ENCODE measurements at places on chromosomes 6 and 20.

DNA sequence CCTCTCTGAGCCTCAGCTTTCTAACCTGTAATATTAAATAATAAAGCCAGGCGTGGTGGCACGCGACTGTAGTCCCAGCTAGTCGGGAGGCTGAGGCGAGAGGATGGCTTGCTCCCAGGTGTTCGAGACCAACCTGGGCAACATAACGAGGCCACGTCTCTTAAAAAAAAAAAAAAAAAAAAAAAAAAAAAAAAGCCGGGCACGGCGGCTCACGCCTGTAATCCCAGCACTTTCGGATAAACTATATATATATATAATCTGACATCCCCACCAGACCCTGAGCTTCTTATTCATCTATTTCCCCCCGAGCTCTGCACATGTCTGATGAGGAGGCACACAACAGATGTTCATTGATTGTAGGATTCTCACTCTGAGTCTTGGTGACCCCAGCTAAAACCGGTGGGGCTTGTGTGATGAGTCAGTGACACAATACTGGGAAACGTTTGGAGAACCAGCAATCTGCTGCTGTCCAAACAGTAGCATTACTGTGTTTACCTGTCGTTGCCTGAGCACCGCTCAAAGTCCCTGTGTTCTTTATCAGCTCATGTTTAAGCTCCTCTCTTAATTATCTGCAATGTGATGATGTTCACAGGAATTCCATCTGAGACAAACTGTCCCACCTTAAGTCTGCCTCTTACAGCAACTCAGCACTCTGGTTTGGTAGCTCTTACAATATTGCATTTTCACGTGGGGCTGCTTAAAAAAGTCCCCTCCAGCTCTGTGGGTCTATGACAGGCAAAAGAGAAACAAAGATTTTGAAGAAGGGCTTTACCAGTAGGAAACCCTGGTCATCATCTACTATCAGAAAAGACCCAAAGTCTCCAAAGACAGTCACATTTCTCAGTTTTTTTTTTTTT is 1.0 kb upstream of the SPATA2 start:
- DNase-seq, result peak; percentile 83

DNA sequence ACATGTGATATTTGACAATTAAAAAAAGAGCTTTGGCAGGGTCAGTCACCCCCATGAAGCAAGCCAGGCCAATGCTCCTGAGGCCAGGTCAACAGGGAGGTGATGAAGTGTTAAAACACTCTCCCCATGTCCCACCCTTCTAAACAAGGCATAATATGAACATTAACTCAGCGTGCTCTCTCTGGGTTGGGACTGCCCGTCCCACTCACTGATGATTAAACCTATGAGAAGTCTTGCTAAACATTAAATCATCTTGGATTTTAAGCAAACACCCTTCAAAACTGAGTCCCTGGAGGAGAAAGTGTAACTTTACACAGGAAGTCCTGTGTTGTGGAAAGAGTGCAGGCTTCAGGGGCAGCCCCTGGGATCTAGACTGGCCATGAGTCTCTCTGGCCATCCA is 558.5 kb downstream of the CD83 start:
- no peak for DNase-seq

DNA sequence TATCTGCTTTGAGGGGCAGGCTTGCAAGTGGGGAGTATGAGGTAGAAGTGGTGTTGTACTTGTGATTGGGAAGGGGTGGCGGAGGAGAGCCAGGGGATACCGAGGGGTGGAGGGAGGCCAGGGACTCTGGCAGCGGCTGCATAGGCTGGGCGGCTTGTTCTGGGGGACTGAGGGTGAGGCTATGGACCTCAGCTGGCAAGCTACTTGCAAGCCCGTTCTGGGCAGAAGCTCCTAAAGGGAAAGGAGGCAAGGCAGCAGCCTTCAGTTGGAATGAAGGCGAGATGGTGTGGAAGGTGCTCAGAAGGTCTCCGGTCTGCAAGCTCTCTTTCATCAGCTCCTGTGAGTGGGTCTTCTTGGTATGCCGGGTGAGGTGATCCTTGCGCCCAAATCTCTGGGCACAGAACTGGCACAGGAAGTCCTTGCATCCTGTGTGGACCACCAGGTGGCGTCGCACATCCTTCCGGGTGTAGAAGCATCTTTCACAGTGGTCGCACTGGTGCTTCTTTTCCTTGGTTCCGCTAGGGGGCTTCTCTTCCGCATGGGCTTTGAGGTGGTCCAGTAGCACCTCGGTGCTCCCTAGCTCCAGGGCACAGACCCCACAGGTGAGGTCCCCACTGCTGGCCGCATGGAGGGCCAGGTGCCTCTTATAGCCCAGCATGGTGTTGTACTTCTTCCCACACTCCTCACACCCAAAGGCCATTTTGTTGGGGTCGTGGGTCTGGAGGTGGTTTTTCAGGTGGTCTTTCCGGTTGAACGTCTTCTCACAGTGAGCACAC is 66.0 kb downstream of the PLAGL1 start:
- peak; percentile 52 for DNase-seq

DNA sequence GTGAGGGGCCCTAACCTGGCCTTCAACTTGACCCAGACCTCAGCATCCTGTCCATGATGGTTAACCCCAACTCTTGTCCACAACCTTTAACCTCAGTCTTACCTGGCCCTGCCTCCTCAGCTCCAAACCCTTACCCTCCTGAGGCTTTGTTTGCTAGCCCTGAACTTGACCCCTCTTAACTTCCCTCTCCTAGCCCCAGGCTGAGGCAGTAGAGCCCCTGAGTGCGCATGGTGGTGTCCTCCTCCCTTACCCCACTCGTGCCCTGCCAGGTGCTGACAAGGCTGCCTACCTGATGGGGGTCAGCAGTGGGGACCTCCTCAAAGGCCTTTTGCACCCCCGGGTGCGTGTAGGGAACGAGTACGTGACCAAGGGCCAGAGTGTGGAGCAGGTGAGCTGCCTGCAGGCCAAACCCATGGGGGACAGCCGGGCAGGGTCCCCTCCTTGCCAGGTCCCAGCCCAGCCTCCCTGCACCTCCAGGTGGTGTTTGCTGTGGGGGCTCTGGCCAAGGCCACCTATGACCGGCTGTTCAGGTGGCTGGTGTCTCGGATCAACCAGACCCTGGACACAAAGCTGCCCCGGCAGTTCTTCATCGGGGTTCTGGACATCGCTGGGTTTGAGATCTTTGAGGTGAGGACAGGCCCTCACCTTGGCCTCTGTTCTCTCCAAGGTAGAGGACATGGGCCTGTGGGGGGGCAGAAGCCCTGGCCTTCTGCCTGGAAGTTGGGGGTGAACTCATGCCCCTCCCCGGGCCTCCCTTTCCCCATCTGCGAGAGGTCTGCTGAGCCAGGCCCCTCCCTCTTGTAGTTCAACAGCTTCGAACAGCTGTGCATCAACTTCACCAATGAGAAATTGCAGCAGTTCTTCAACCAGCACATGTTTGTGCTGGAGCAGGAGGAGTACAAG is 31.9 kb downstream of the MYH7B start:
- DNase-seq, result no peak

GRCh38 chr6:109396046-109396718 is 13.9 kb upstream of the CD164 start:
- DNase-seq, result no peak

GRCh38 chr6:114588726-114589125 is 245.9 kb upstream of the HS3ST5 start:
- no peak for DNase-seq

DNA sequence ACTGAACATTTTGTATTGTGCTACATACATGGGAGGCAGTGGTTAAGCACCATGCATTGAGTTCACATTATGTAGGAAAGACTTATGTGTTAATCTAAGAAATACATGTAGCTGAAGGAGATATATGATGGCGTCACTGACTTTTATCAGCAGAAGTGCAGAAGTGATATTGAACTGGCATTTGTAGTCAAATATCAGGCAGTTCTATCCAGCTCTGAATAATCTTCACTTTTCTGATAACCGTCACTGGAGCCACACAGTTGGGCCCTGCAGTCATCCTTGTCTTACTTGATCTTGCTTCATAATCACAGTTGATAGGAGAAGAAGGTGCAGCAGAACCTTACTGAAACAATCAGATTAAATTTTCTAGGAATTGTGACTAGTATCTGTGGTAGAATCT is 26.4 kb downstream of the CRISP1 start:
- DNase-seq, result no peak

DNA sequence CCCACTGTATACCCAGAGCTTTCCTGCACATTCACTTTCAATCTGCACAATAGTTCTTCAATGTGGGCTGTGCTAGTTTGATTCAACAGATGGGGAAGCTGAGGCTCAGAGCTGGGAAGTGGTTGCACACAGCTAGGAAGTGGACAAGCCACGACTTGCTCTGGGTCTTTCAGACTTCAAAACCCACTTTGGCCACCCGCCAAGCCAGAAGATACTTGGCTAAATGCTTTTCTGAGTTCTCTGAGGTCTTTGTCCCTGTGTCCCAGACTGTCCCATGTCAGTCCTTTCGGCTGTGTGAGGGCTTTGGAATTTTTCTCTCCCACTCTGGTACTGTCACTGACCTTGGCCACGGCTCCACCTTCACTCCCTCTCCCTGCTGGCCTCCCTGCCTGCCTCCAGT is 10.6 kb downstream of the PDYN start:
- DNase-seq, result no peak

DNA sequence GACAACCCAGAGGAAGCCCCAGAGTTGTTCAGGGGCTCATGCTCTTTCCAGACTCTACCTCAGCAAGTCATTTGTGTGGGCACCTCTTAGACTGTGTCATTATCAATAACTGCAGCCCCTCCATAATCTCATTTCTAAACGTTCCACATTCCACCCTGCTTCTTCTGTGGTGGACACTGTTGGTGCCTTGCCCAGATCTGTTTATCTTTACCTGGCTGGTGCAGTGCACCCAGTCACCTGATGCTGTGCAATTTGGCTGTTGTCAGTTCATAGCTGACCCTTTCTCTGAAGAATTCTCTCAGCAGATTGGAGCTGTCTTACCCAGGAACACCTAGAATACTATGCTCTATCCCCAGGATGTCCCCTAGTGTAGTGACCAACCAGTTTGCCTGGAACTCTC is 80.0 kb downstream of the ATRN start:
- DNase-seq, result no peak

DNA sequence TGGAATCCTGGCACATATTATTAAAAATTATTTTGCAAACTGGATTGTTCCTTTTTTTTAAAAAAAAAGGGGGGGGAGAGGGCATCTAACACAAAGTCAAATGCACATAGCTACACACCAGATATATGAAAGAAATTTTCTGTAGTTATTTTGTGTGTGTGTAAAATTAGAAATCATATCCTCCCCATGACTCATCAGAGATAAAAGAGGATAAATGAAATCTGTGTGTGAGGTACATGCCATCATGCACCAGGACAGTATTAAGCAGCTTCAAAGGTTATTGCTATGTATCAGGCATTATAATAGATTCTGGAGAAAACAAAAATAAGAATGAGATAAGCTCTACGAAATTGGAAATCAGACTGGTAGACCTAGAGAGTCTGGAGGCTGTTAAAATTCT is 5.2 kb downstream of the BTBD9 start:
- DNase-seq, result no peak

DNA sequence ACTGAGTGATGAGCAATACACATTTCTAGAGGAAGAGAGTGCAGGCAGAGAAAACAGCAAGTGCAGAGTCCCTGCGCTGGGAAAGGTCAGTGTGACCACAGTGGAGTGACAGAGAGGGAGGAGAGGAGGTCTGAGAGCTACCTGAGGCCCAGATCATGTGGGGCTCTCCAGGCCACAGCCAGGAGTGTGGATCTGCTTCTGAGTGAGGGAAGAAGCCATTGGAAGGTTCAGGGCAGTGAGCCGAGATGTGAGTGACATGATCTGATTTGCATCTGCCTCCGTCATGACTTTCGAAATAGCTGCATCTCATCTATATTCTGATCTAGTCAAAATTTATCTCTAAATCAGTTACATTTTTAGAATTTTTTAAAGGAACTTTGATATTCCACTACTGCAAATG is 367.1 kb downstream of the PREX1 start:
- DNase-seq, result no peak

- no peak for DNase-seq
Measured at GRCh38 chr6:6392214-6393068, 72.0 kb upstream of the F13A1 start.

GRCh38 chr20:39468703-39469102 is 506.6 kb downstream of the DHX35 start:
- peak; percentile 4 for DNase-seq

DNA sequence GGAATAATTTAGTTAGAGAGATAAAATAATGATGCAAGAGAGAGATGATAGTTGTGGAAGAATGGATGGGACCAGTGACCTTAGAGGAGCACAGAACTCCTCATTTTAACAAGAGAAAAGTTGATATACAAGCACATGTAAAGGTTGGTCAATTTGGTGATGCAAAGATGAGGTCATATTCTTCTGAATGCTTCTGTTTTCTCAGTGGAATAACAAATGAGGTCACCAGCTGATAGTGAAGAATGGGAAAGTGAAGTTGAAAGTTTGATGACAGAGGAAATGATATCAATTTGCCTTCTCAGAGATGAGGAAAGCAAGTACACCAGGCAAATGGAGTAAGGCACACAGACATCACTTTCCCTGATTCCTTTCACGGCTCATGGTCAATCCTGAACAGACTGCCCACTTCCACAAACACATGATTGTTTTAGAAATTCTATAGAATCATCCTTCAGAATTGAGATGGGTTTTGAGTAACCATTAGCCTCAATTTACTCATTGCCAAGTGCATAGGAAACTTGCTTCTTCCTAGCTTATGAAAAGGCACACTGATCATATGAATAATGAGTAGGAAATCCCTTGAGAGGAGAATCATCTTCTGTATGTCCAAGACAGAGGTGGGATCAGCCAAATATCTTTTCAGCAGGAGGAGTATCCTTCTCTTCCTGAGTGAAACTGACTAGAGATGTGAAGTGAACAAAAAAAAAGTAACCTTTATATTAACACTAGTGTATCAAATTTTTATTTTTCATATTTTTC is 82.4 kb upstream of the TCF21 start:
- no peak for DNase-seq

DNA sequence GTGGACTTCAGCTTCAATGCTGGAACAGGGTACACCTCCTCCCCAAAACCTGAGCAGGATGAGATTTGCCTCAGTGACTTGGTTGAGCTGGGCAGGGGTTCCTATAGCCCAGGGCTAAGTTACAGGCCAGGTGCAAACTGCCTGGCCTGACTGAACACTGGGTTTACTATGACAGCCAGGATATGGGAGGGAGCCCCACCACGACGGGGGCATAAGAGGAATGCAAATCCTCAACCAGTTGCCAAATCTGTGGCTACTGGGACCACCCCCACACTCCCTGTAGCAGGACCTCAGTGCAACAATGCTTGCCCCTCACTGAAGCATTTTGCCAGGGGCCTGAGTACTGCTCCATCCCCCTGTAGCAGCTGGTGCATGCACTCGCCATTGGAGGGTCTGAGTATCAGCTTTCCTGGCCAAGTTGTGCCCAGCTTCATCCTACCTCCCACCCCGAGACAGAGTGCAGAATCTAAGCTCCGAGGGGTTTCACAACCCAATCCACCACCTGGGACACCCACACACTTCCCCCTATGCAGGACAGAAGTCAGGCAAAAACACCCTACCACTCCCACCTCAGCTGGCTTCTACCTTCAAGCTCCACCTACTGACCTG is 27.6 kb downstream of the TREML4 start:
- no peak for DNase-seq

Data from activated CD4-positive, alpha-beta T cell treated with anti-CD3 and anti-CD28 coated beads, Interleukin-2, Interleukin-6, amounts not matched to agents 100 ng/mL and 50 ng/mL, durations not matched to agents 16 hours and 8 hours (primary cell).